ENCODE measurements at places on chromosomes 5 and 9.

DNA sequence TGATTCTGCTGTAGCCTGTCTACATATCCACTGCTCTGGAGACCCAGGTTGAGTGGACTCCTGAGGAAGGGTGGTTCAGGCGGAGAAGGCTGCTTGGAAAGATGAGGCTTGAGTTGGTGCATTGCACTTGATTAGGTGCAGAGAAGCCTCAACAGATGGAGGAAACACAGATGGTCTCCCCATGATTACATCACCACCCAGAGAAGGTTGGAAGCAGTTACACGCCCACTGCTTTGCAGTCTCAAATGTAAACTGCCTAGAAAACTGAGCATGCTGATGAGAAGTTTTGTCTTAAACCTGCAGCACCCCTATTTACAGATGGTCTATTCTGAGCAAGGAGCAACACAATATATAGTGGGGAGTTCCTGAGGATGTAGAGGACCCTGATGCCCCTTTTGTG lies 266.6 kb downstream of the PIK3R1 start:
- no peaks in the 10 kb centered on the region for H3K36me3 ChIP-seq
- DNase-seq = no peak
- no peaks in the 10 kb centered on the region for H3K27me3 ChIP-seq
- H3K4me3 ChIP-seq = no peak overlapping the region
- peaks cover 4% of the 10 kb centered on the region for H3K4me1 ChIP-seq

- H3K4me1 ChIP-seq = no peaks in the 10 kb centered on the region
- H3K27me3 ChIP-seq = no peaks in the 10 kb centered on the region
- H3K4me3 ChIP-seq = no peak overlapping the region
- no peak for DNase-seq
- no peak overlapping the region for H3K27ac ChIP-seq
- H3K36me3 ChIP-seq = no peaks in the 10 kb centered on the region
Observed at GRCh38 chr5:175640106-175640775, 17.6 kb upstream of the HRH2 start.

DNA sequence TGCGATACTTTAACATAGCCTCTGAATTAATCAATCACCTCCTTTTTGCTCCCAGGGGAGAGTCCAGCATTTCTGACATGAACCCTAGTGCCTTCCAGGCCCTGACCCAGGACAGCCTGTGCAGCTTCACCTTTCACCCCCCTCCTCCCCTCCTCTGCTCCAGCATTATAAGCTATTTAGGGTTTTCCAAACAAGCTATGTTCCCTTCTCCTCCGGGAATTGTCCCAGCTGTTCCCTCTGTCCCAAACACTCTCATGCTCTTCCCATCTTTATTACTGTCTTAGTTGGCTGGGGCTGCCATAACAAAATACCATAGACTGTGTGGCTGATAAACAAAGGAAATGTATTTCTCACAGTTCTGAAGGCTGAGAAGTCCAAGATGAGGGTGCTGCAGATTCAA lies 161.5 kb downstream of the EBF1 start:
- peaks cover 8% of the 10 kb centered on the region for H3K36me3 ChIP-seq
- H3K4me3 ChIP-seq = no peak overlapping the region
- DNase-seq = no peak
- peaks cover 9% of the 10 kb centered on the region for H3K4me1 ChIP-seq

GRCh38 chr5:152869971-152870370 lies 464.9 kb upstream of the NMUR2 start:
- H3K36me3 ChIP-seq = no peaks in the 10 kb centered on the region
- no peak overlapping the region for H3K4me3 ChIP-seq
- DNase-seq = no peak
- no peak overlapping the region for H3K27ac ChIP-seq
- H3K27me3 ChIP-seq = no peaks in the 10 kb centered on the region

- no peak for DNase-seq
- no peaks in the 10 kb centered on the region for H3K36me3 ChIP-seq
- peaks cover 5% of the 10 kb centered on the region for H3K4me1 ChIP-seq
- peak overlapping the region; percentile 52 for H3K4me3 ChIP-seq
- H3K27ac ChIP-seq = peak overlapping the region; percentile 70
- H3K27me3 ChIP-seq = 0 out of 2 replicates have a peak, but pooled peaks cover 2% of the 10 kb centered on the region
Observed at GRCh38 chr5:179533907-179534306, 16.4 kb upstream of the RUFY1 start.

GRCh38 chr5:140795259-140795641 lies 598 bp downstream of the PCDHA2 start:
- no peak overlapping the region for H3K4me3 ChIP-seq
- DNase-seq = no peak
- H3K4me1 ChIP-seq = no peaks in the 10 kb centered on the region
- no peaks in the 10 kb centered on the region for H3K27me3 ChIP-seq
- H3K27ac ChIP-seq = no peak overlapping the region

DNA sequence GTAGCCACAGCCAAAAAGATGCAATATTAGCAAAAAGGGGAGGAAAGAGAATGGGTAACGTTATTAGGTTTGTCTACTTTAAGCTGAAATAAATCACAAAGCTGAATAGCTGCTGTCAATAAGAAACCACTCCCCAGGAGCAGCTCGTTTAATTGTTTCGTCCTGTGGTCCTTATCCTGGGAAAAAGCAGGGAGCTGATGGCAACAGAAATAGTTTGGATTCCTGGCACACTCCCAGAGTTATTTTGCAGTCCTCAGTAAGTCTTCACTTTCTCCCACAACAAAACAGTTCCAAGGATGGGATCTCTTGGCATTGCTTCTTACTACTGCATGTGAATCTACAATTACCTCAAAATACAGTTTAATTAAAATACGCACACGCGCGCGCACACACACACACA lies 28.8 kb downstream of the FRMD3 start:
- H3K4me3 ChIP-seq = no peak overlapping the region
- no peaks in the 10 kb centered on the region for H3K27me3 ChIP-seq
- DNase-seq = no peak
- H3K4me1 ChIP-seq = 0 out of 2 replicates have a peak, but pooled peaks cover 2% of the 10 kb centered on the region
- no peak overlapping the region for H3K27ac ChIP-seq
- H3K36me3 ChIP-seq = no peaks in the 10 kb centered on the region

DNA sequence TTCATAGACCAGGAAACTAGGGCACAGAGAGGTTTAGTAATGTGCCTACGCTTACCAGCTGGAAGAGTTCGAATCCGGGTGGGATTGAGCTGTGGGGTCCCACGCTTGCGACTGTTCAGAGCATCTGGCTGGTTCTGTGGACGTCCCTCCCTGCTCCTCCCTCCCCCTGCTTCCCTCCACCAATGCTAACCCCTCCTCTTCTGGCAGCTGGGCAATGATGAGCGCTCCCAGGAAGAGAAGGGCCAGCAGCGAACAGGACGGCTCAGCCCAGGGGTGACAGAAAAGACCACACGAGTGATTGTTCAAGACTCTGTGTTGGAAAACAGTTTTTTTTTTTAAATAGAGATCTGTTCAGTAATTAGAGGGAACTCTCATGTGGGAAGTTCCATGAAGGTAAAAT lies 6.9 kb downstream of the FAM163B start:
- no peak overlapping the region for H3K27ac ChIP-seq
- no peaks in the 10 kb centered on the region for H3K4me1 ChIP-seq
- H3K4me3 ChIP-seq = no peak overlapping the region
- H3K36me3 ChIP-seq = no peaks in the 10 kb centered on the region
- peaks cover 4% of the 10 kb centered on the region for H3K27me3 ChIP-seq

- H3K27me3 ChIP-seq = no peaks in the 10 kb centered on the region
- no peak overlapping the region for H3K4me3 ChIP-seq
- H3K4me1 ChIP-seq = no peaks in the 10 kb centered on the region
- no peaks in the 10 kb centered on the region for H3K36me3 ChIP-seq
Observed at GRCh38 chr5:103889500-103890209, 327.1 kb upstream of the NUDT12 start.

DNA sequence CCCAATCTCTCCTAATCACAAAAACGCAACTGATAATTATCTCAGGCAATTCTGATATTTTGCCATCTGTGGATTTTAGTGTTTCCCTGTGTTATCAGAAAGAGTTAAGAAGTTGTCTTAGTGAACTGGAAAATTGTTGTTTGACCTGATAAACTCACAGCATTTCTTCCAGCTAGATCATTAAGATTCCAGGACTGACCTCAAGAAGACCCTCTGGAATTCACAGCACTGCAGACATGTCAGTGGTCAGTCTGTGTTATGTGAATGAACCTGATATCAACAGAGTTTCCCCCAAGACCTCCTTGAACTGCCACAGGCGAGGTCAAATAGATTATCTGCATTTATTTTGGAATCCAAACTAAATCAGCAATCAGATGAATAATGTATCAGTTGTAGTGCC lies 174.7 kb downstream of the FBXL7 start:
- H3K4me3 ChIP-seq = no peak overlapping the region
- no peaks in the 10 kb centered on the region for H3K4me1 ChIP-seq
- no peak for DNase-seq
- H3K36me3 ChIP-seq = no peaks in the 10 kb centered on the region
- no peaks in the 10 kb centered on the region for H3K27me3 ChIP-seq
- no peak overlapping the region for H3K27ac ChIP-seq

GRCh38 chr9:79639354-79639753 lies 67.6 kb downstream of the TLE4 start:
- H3K27me3 ChIP-seq = no peaks in the 10 kb centered on the region
- H3K27ac ChIP-seq = no peak overlapping the region
- no peaks in the 10 kb centered on the region for H3K4me1 ChIP-seq
- H3K36me3 ChIP-seq = peaks cover 4% of the 10 kb centered on the region

GRCh38 chr9:13141629-13142028 lies 137.9 kb downstream of the MPDZ start:
- H3K4me3 ChIP-seq = no peak overlapping the region
- no peaks in the 10 kb centered on the region for H3K4me1 ChIP-seq
- DNase-seq = no peak
- H3K36me3 ChIP-seq = no peaks in the 10 kb centered on the region
- H3K27me3 ChIP-seq = no peaks in the 10 kb centered on the region

GRCh38 chr5:961002-961710 lies 47.4 kb upstream of the NKD2 start:
- no peak overlapping the region for H3K4me3 ChIP-seq
- no peak for DNase-seq
- H3K27me3 ChIP-seq = peaks cover 2% of the 10 kb centered on the region
- no peak overlapping the region for H3K27ac ChIP-seq
- peaks cover 30% of the 10 kb centered on the region for H3K4me1 ChIP-seq

- no peak overlapping the region for H3K27ac ChIP-seq
- no peak overlapping the region for H3K4me3 ChIP-seq
- no peaks in the 10 kb centered on the region for H3K27me3 ChIP-seq
- DNase-seq = no peak
- H3K4me1 ChIP-seq = no peaks in the 10 kb centered on the region
- H3K36me3 ChIP-seq = no peaks in the 10 kb centered on the region
Observed at GRCh38 chr5:147844846-147845245, 13.4 kb upstream of the SPINK1 start.

DNA sequence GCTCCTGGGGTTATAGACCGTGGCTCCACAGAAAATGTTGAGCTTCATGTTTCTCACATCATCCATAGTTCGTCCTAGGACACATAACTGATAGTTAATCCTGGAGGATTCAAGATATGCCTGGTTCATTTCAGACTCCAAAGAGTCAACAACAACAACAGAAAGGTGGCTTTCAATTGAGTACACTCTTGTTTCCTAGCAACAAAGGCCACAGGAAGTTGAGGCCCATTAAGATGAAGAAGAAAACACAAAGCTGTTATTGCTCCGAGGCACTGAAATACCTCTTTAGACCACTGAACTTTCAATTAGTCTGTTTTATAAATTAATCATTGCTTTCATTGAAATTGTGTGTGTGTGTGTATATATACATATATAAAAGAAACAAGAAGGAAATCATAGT lies 154.5 kb downstream of the YIPF5 start:
- H3K4me3 ChIP-seq = no peak overlapping the region
- H3K27ac ChIP-seq = no peak overlapping the region
- H3K4me1 ChIP-seq = no peaks in the 10 kb centered on the region
- H3K36me3 ChIP-seq = no peaks in the 10 kb centered on the region

- no peaks in the 10 kb centered on the region for H3K27me3 ChIP-seq
- H3K4me3 ChIP-seq = no peak overlapping the region
- peak; percentile 45 for DNase-seq
- H3K27ac ChIP-seq = no peak overlapping the region
Observed at GRCh38 chr5:57494104-57495098, 11.8 kb upstream of the ACTBL2 start.

DNA sequence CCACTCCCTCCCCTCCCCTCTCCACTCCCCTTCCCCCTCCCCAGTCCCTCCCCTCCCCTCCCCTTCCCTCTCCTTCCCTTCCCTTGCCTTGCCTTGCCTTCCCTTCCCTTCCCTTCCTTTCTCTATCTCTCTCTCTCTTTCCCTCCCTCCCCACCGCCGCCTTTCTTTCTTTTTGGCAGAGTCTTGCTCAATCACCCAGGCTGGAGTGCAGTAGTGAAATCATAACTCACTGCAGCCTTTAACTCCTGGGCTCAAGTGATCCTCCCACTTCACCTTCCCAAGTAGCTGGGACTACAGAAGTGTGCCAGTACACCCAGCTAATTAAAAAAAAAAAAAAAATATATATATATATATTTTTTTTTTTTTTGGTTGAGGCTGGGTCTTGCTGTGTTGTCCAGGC lies 45.5 kb downstream of the IL31RA start:
- H3K4me3 ChIP-seq = no peak overlapping the region
- no peaks in the 10 kb centered on the region for H3K27me3 ChIP-seq
- no peak for DNase-seq
- H3K4me1 ChIP-seq = peaks cover 10% of the 10 kb centered on the region

- DNase-seq = no peak
- no peak overlapping the region for H3K27ac ChIP-seq
- H3K4me3 ChIP-seq = no peak overlapping the region
- no peaks in the 10 kb centered on the region for H3K27me3 ChIP-seq
- H3K36me3 ChIP-seq = no peaks in the 10 kb centered on the region
Observed at GRCh38 chr5:181005791-181006190, 17.1 kb downstream of the BTNL3 start.

GRCh38 chr5:142767911-142768310 lies 2.3 kb upstream of the ARHGAP26 start:
- H3K4me1 ChIP-seq = peaks cover 5% of the 10 kb centered on the region
- H3K27ac ChIP-seq = no peak overlapping the region
- DNase-seq = no peak
- no peak overlapping the region for H3K4me3 ChIP-seq

GRCh38 chr5:97163360-97163764 lies 19.7 kb downstream of the RIOK2 start:
- H3K27ac ChIP-seq = no peak overlapping the region
- no peak for DNase-seq
- H3K4me3 ChIP-seq = no peak overlapping the region
- H3K27me3 ChIP-seq = no peaks in the 10 kb centered on the region
- peaks cover 6% of the 10 kb centered on the region for H3K4me1 ChIP-seq
- peaks cover 2% of the 10 kb centered on the region for H3K36me3 ChIP-seq

- H3K4me3 ChIP-seq = no peak overlapping the region
- DNase-seq = no peak
- no peaks in the 10 kb centered on the region for H3K4me1 ChIP-seq
- peaks cover 19% of the 10 kb centered on the region for H3K27me3 ChIP-seq
Observed at GRCh38 chr5:174736331-174736721, 11.9 kb downstream of the MSX2 start.

DNA sequence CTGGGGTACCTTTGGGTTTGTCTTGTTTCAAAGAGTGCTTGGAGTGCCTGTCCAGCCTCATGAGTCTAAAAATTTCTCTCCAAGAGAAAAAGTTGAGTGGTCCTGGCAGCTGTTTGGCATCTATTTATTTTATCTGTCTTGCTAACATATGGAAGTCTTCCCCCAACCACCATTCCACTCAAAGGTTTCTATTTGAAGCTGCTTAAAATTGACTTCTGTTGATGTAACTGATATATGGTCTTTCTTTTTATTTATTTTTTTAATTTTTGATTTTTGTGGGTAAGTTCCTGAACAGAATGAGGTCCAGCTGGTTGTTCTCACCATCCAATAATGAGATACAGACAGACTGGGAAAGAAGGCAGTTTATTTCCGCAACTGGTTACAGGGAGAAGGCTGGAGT lies 178.7 kb upstream of the SGCD start:
- H3K4me3 ChIP-seq = no peak overlapping the region
- no peaks in the 10 kb centered on the region for H3K36me3 ChIP-seq
- no peaks in the 10 kb centered on the region for H3K4me1 ChIP-seq
- no peak overlapping the region for H3K27ac ChIP-seq
- no peak for DNase-seq

All from GM12878 (cell line).